ENCODE measurements at places on chromosomes 11 and 22.

GRCh38 chr22:40412441-40412840 is 42.0 kb downstream of the SGSM3 start:
- DNase-seq: no peak

DNA sequence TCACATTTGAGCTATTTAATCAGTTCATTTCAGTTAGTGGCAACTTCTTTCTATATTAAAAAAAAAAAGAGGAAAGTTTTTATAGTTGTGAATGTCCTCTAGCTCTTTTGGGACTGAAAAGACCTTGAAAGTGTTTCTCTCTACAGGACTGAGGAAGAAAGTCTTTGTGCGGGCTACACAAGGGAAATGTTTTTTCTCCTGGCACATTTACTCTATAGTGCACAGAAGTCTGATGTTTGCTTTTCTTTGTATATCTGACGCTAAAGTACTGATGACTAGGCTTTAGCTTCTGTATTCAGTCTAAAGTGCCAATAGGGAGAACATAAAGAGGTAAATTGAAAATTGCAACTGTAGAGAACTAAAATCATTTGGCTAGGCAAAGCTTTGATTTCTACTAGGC is 737.4 kb upstream of the LUZP2 start:
- DNase-seq: no peak

- DNase-seq: no peak
Measured at GRCh38 chr11:82976786-82977185, 75.2 kb downstream of the DDIAS start.

DNA sequence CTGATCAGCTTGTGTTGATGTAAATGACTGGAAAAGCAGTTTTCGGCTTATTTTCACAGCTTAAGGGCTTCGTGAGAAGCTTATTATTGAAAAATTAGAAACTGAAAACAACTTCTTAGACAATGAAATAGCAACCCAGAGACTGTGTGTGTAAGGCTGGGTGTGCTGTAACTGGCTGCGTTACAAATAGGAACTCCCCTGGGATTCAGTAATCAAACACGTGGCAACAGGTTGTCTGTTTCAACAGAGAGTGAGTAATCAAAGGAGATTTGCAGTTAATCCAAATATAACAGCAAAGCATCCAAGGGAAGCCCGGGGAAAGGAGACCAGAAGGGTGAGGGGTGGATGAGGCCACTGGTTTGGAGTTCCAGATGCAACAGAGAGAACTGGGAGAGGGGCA is 19.2 kb downstream of the NTM start:
- DNase-seq: no peak

DNA sequence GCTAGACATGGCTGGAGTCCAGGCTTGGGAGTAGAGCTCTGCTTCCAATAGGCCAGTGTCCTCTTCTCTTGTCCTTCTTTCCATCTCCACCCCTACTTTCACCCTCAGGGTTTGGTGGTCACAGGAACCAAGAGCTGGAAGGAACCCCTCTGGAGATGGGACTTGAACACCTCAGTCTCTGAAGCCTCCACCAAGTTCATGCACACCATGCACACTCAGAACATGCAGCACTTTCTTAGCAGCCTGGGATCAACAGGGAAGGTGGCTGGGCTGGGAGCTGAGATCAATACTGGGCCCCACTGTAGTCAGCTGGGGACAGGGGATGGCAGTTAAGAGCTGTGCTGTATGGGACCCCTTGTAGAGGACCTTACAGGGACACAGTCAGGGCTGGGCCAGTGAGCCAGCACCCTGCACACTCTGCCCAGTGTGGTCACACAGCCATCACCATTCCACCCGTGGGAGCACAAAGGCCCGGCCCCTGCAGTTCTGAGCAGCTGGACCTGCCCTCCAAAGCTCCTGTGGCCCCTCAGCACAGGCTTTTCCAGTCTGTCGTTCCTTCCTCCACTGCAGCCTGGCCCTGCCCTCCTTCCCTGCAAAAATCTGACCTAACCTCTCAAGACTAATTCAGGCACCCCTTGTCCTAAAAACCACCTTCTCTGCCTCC is 47.7 kb downstream of the GAB4 start:
- DNase-seq: no peak

GRCh38 chr11:81570669-81571068 is 1163.0 kb downstream of the FAM181B start:
- no peak for DNase-seq

DNA sequence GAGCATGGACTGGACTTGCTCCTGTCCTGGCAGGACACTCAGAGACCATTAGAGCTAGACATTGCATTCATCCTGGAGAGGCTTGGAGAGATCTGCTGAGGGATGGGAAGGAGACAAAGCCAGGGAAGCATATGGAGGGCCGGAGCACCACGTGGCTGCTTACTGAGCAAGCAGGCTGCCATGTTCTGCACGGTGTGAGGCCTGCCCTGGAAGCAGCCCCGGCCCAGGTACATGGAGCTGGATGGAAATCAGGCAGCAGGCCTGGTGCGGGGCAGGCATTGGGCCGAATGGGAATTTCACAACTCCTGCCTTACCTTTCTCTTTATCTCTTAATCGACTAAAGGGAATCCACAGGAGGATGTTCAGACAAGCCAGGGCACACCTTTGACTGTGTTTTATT is 371.5 kb downstream of the OPCML start:
- no peak for DNase-seq

DNA sequence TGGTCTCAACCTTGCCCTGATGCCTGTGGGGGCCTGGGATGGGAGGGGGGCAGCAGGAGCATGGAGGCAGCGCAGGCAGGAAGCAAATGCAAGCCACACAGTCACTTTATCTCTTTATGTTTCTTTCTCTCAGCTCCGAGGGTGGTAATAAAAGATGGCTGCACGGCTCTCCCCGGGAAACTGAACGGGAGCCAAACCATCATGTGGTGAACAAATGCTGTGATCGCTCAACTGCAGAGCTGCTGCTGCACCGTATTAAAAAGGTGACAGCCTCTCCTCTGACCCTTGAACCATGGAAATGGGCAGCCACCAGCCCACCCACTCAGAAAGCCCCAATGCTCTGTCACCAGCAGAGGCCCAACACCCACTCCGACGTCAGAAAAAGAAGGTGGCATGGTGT is 110.0 kb downstream of the TIMP3 start:
- DNase-seq: no peak

GRCh38 chr22:49540913-49541692 is 286.6 kb downstream of the BRD1 start:
- no peak for DNase-seq

- DNase-seq: no peak
Measured at GRCh38 chr22:49365910-49366309, 461.8 kb downstream of the BRD1 start.

DNA sequence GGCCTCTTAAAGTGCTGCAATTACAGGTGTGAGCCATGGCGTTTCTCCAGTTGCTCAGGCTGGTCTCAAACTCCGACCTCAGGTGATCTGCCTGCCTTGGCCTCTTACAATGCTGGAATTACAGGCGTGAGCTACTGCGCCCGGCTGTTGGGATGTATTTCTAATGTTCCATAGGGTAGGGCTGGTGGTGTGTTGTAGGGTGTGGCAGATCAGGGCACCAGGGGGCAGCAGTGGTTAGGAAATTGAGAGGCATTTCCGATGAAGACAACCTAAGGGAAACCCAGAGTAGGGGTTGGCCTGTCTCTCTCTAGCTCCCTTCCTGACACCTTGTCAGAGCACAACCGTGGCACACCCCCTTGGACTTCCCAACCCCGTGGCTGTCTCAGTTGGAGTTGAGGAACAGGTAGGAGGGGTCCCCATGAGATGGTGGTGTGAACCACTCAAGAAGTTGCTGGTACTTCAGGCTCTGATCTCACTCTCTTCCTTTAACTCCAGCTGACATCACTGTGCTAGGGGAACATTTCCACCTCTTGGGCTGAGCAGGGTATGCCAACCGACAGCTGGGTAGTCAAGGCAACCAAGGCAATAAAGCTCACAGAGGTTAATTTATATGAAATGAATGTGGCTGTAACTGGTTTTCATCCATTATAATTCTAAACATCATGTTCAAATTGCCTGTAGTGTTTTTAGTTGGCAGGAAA is 33.0 kb downstream of the YWHAH start:
- DNase-seq: peak; percentile 53

DNA sequence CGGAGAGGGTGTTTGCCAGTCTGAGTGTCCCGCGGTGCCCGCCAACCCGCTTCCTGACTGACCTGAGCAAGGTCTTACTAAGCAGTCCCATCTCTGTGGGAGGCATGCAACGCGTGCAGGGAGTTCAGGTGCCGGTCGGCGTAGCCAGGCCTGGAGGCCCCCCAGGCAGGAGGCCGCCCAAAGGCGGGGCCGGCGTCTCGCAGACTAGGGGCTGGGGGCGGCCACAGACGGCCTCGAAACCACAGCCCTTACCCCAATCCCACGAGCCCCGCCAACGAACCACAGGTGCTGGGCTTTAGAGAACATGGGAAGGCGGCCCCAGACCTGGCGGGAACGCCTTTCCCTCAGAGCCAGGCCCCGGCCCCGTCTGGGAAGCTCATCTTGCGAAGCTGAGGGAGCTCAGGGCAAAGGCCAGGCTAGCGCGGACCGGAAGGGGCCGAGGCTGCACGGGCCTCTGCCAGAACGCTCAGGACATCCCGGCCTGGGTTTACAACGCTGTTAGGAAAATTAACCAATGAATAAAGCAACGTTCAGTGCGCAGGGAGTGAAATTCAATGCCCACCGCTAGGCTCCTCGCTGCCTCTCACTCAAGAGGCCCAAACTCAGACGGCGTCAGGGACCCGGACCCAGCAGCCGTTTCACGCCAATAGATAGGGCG is 2.1 kb upstream of the MTFP1 start:
- DNase-seq: no peak

DNA sequence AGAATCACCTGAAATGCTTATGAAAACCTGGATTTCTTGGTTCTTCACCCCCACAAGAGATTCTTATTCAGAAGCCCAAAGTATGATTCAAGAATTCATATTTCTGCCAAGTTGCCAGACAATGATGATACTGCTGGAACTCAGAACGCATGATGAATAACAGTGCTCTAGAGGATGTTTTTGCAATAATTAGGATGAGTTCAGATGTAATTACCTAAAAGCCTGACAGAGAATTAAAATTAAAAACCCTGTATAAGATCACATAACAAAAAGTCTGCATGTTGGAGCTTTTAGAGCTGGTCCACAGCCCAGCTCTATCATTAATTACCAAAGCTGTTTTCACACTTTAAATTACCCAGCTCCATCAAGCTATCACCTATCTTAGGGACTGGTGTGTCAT is 211.8 kb downstream of the LUZP2 start:
- DNase-seq: peak; percentile 7

- DNase-seq: no peak
Measured at GRCh38 chr22:18066181-18066859, 11.5 kb upstream of the PEX26 start.

DNA sequence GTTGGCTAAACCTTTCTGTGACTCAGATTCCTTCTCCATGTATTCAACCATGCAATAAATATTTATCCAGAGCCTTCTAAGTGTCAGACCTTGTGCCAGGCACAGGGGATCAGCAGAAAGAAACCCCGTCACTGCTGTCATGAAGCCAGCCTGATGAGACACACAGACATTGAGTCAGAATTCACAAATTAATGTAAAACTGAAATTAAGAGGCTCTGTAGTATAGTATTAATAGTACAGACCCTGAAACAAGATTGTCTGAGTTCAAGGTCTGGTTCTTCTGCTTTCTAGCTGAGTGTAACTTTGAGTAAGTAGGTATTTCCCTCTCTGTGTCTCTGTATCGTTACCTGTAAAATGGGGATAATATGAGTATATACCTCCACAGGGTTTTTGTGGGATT is 46.9 kb downstream of the ME3 start:
- DNase-seq: no peak

- DNase-seq: no peak
Measured at GRCh38 chr11:27290261-27291050, 72.6 kb downstream of the CCDC34 start.

DNA sequence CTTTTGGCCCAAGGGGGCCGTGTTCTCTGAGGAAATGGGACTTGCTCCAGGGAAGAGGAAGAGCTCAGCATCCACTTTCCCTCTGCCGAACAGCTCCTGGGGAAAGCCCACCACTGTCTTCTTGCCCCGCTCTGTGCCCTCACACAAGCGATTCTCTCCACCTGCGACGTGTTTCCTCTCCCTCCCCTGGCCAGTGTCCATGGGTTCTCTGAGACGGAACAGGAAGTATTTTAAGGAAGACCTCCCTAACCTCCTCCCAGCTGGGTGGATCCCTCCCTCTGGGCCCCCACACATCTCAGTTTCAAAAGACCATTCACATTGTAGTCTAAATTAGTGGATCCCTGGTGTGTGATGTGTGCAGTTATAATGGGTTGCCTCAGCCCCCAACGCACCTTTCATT is 1.6 kb downstream of the TP53AIP1 start:
- no peak for DNase-seq

All from amniotic epithelial cell (primary cell).